HEK293T (cell line): ENCODE measurements at places on chromosomes 2 and 18.
A peak's percentile ranks its signal among the peaks of the same experiment; 100 is the strongest.

DNA sequence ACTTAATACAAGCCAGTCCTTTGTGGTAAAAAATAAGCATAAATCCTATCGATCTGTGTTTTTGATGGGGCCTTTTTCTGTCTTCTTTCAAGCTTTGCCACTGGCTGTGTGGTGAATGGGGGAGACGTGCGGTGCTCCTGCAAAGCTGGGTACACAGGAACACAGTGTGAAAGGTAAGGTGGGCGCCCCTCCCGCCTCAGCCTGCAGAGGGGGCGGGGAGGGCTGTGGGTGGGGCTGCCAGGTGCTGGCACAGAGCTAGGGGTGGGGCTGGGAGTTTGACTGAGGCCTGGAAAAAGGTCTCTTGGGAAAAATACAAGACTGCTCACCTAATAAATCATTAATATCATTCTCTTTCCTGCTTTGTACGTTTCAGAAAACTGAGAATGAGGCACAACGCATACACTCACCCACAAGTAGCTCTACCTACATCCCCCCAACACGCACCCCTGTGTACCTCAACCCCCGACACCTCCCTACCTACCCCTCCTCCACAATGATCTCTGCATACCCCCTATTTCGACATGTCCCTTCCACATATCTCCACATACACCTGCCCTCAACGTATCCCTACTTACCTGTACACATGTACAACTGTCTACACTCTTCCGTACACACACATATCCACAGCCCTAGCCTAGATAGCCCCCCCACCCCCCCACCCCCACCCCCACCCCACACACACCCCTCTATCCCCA is 129.7 kb upstream of the TTC39C start:
- no peak for DNase-seq

GRCh38 chr2:9720352-9721093 is 89.7 kb upstream of the YWHAQ start:
- DNase-seq, result no peak

GRCh38 chr2:111691164-111691875 is 192.7 kb downstream of the ANAPC1 start:
- DNase-seq, result no peak

- no peak for DNase-seq
These were observed 453.1 kb downstream of the ADCYAP1 start for GRCh38 chr18:1357724-1358123.

- DNase-seq, result no peak
These were observed 138.3 kb upstream of the SMAD7 start for GRCh38 chr18:49089049-49089448.

GRCh38 chr2:65298089-65298488 is 70.5 kb downstream of the ACTR2 start:
- DNase-seq, result no peak

DNA sequence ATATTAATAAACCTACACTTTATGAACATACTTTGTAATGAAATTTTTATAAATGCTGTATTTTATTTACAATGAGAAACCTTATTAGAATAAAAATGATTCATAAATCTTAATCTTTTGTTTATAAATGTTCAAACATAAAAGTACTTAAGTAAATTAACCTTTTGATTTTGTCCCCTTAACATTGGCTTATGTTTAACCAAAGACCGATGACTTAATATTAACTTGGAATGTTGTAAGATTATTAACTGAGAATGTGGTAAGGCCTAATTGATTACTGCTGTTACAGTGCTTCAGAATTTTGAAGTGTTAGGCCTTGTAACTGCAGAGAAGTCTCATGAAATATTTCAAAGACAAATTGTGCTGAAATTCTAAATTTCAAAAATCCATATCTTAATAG is 5.7 kb downstream of the CPS1 start:
- DNase-seq, result no peak

GRCh38 chr2:176813621-176814049 is 399.0 kb upstream of the HNRNPA3 start:
- DNase-seq, result no peak

DNA sequence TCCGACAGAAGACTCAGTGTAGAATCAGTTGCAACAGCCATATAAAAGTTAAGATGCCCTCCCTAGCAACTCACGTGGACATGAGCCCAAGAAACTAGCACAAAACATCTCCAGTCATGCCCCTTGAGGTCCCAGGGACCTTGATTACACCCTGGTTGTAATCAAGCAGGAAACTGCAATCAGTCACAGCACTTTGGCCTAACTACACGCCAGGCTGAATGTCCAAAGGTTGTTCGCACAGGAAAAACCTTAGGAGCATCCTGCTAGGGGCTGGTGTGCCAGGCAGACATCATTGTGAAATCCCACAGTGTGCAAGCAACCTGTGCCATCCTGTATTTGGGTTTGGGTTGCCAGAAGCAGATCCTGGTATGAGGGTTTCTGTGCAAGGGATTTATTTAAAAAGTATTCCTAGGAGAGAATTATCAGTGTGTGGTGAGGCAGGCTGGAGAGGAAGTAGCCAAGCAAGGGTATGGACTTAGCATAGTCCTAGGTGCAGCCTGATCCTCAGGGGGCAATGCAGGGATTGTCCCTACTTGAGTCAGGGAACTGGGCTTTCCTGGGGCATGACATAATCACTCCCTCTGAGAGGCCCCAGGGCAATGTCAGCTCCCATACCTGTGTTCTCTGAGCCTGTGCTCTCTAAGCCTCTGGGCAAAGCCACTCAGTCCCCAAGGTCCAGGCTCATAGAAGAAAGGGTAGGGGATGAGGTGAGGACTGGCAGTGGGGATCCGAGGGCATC is 17.8 kb upstream of the SULT1C2 start:
- DNase-seq, result no peak

DNA sequence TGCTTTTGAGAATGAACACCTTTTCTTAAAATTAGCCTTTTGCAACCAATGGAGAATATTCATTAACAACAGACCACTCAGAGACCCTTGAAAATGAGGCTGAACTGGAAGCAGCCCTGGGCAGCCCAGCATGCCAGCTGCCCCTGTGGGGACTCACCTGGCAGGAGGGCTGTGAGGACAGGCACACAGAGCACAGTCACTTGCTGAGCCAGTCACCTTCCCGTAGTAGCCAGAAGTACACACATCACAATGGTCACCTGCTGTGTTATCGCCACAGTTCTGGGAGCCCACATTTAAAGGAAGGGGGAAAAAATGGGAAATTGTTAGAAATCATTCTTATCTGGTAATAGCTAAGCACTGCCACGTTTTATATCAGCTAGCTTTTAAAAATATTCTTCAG is 115.5 kb downstream of the LAMA1 start:
- DNase-seq, result no peak

- no peak for DNase-seq
These were observed 1.4 kb downstream of the FAM117B start for GRCh38 chr2:202636213-202636513.

- no peak for DNase-seq
These were observed 32.5 kb upstream of the RMDN2 start for GRCh38 chr2:37892436-37893114.

- DNase-seq, result no peak
These were observed 703.0 kb downstream of the TMEM182 start for GRCh38 chr2:103464831-103465230.

- DNase-seq, result peak; percentile 12
These were observed 381.6 kb downstream of the SUCLG1 start for GRCh38 chr2:84077496-84077895.

- DNase-seq, result no peak
These were observed 186.8 kb upstream of the STON1 start for GRCh38 chr2:48343154-48343553.

- no peak for DNase-seq
These were observed 30.1 kb downstream of the ITGA6 start for GRCh38 chr2:172457536-172457935.

DNA sequence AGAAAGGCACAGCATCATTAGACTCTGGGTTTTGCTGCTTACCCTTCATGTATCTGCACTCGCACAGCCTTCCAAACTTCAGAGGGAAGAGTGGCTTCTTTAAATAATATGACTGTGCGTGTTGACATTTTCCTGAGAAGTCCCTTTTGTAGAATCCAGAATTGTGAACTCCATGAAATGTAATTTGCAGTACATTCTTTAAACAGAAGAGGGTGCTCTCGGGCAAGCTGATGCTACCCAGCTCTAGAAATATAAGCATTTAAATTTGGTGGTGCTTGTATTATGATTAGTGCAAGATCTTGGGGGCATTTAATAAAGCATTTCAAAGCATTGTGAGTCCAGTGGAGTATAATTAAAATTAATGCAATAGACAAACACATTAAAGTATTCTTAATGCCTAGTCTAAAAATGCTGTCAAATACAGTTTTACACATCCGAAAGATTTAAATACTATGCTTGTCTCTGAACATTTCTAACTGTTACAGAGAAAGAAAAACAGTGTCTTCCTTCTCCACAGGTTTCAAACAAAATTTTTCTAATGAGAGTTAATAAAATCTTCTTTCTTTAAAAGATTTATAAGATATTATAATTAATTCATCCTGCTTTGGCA is 17.3 kb upstream of the GTF2A1L start:
- DNase-seq, result peak; percentile 28

DNA sequence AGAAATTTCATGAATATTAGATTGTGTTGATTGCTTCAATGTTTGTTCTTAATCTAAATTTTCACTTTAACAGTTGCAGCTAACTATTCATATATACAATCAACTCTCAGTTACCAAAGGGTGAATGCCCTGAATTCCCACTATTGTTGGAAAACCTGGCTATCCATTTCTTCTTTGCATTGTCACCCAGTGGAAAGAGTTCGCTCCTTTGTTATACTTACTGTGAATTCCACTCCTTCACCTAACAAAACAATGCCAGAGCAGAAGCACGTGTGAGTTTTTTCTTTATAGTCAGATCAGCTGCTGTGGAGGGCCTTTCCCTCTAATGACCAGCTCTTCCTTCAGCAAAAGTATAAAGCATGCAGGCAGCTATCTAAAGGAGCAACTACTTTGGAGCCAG is 409.2 kb upstream of the NRP2 start:
- DNase-seq, result no peak

DNA sequence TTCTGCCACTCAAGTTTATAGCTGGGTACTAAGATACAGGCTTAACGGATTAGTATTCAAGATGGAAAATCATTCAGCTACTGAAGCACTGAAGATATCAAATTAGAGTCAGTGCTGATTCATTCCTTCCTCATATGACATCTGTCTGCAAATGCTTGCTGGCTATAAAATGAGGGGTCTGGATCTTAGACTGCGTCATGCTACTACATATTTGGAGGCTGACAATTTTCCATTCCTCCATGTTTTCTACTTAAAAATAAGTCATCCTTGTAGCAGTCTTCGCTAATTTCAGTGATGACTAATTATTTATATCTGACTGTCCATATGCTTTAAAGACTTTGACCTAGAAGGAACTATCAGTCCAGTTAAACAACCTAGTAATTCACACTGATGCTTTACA is 233.4 kb downstream of the RIT2 start:
- no peak for DNase-seq

- DNase-seq, result peak; percentile 18
These were observed 59.4 kb downstream of the ADAM23 start for GRCh38 chr2:206502729-206503128.

- DNase-seq, result no peak
These were observed 73.6 kb downstream of the ST6GAL2 start for GRCh38 chr2:106812383-106812782.

GRCh38 chr2:133360882-133361281 is 207.4 kb downstream of the NCKAP5 start:
- no peak for DNase-seq

DNA sequence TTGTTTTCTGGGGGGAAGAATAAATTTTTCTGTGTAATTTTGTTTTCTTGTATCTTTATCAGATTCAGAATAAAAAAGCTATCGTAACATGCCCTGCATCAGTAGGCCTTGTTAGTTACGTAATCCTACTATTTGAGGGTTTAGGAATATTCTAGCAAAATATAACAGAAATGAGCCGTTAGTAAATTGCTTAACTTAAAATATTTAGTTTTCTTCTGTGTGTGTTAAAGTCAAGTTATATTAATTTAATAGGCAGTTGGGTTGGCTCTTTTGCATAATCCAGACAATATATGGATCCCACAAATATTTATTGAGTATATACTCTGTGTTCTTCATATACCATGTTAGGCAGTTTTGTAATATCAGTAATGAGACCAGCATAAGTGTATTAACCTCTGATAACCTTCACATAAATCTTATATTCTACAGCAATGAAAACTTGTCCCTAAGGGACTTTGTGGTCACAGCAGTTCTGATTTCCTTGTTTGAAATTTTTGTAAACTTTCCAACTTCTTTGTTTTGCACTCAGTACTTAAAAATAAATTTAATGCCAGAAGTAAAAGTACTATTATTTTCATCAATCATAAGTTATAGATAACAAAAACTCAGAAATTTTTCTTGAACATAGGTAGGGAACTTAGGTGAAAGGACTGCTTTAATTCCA is 151.9 kb downstream of the FMNL2 start:
- no peak for DNase-seq

DNA sequence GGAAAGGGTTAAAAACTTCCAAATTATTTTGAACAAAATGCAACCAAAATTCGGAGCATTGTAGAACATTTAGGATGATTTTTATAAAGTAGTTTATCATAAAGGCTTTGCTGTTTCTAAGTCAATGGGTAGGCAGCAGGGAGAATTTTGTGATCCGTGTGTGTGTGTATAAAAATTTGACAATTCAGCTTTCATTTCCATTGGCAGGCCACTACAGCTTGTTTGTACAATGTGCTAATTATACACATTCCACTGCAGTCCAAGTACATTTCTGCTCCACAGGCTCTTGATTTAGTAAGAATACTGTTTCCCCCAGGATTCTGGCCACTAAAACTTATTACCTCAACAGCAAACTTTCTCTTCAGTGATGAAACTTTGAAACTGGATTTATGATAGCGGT is 71.8 kb upstream of the LTBP1 start:
- no peak for DNase-seq

GRCh38 chr2:191703079-191703725 is 25.3 kb downstream of the NABP1 start:
- DNase-seq, result no peak
